CD4-positive, CD25-positive, alpha-beta regulatory T cell (primary cell): ENCODE measurements at places on chromosomes 11 and 22.
A peak's percentile ranks its signal among the peaks of the same experiment; 100 is the strongest.

- no peak for DNase-seq
These were observed 115.0 kb downstream of the SLC1A2 start for GRCh38 chr11:35304386-35304775.

DNA sequence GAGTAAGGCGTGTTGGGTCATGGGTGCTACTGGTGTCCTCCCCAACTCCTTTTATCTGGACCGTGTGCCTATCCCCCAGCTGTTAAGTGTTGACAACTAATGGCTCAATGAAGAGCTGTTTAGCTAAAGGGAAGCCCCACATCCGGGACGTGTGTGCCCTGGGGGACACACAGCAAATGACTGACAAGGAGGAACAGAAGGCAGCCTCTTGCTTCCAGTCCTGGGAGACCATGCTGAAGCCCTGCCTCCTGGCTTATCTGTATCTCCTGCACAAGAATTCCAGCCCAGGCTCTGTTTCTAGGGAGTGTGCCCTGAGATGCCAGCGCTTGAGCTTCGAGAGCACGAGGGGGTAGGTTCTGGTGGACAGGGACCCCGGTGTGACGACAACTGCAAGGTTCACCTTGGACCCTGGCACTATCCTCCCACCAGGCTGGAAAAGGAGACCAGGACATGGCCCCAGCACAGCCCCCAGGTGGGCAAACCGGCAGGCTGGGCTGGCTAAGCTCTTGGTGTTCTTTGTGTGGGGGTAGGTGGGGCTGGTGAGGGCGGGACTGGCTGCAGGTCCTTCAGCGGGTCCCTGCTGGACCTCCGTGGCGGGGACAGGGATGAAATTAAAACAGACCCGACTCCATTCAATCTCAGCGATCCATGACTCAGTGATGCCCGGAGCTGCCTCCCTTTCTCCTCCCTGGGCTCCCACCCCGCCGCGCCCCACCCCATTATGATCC is 21.0 kb downstream of the ASCL2 start:
- no peak for DNase-seq

- DNase-seq, result peak; percentile 57
These were observed 1.5 kb downstream of the MIAT start for GRCh38 chr22:26658671-26659478.

DNA sequence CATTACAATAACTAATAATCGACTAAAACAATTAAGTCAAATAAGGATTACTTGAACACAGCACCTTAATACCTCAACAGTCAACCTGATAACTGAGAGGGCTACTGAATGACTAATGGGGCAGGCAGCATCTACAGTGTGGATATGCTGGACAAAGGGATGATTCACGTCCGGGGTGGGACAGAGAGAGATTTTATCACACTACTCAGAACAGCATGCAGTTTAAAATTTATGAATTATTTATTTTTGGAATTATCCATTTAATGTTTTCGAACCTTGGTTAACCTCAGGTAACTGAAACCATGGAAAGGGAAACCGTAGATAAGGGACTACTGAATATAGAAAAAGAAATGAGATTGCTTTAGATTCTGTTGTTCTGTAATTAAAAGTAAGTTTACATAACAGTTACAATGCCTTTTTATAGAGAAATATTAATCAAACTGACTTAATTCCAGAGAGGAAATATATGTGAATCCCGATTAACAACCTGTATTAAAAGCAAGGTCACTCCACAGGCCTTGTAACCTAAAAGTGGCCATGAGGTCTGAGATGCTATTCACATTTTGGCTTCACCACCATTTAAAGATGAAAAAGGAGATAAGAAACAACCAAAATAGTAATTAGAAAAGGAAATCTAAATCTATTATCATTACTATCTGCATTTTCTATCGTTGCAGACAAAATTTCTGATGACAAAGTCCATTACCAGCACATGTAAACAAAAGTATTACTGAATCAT is 119.0 kb upstream of the TP53AIP1 start:
- DNase-seq, result no peak

DNA sequence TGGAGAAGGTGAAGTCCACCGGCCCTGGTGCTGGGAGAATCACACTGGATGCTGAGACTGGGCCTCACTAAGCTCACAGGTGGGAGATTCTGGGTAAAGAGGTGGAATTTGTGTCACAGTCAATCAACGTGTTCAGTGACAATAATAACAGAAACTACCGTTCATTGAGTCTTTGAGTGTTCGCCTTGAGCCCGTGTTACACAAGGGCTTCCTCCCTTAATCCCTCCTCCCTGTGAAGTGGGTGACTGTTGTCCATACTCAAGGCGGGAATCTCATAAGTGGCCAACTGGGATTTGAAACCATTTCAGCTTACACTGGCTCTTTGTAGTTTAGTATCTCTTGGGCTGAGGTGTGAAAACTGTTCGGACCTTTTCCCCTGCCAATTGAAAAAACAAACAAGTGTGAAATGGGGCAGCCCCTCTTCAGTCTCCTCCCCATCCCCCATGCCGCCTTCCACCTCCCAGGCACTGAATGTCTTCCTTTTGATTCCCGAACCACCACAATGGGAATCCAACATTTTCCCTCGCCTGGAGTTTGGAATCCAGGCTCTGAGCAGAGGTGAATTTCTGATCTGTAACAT is 502.4 kb downstream of the MIAT start:
- no peak for DNase-seq

- no peak for DNase-seq
These were observed 61.5 kb downstream of the STIM1 start for GRCh38 chr11:3916962-3917361.

DNA sequence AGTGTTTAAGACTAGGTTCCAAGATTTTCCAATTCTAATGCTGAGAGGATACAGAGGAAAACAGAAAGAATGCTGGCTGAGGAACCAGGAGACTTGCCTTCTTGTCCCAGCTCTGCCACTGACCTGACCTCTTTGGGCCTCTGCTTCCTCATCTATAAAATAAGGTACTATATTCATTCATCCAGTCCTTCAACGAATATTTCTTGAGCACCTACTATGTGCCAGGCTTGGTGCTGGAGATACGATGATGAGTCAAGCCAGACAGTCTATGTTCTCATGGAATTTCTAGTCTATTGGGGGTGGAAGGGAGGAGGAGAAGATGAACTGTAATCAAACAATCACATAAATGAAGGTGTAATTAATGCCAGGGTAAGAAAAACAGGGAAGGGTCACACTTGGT is 27.8 kb upstream of the UPB1 start:
- no peak for DNase-seq

- no peak for DNase-seq
These were observed 182.6 kb downstream of the ST3GAL4 start for GRCh38 chr11:126538071-126538470.

DNA sequence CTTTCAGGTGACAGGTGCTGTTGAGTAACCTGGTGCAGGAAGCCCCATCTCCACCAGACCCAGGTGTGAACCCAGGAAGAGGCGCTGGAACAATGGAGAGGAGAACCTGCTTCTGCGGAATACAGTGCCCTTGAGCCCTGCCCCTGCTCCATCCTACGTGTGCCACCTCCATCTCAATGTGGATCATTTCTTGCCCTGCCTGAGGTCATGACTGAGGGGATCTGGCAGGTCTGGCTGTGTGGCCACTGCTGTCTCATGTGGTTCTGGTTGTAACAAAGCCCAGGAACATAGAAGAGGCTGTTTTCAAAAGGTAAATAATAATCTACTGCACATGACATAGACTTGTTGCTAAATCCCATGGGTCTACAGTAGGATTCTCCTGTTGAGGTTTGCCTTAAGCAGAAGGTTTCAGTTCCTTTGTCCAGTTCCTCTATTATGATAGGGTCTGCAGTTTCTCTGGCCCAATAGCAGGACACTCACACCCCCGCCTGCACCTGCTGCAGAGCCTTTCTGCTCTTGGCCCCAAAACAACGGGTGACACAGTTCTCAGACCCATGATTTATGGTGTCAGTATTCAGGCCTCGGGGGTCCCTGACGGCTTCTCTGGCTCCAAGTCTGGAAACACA is 113.5 kb upstream of the IGLL5 start:
- DNase-seq, result no peak

- DNase-seq, result no peak
These were observed 38.6 kb upstream of the CALCB start for GRCh38 chr11:15034687-15035267.
